ENCODE measurements at places on chromosomes 2 and 18. TPM values are rescaled to one million over a fixed set of nuclear protein-coding genes. Genes with fewer than 3 reads are reported as not detected.

The LDLRAD4 gene
- 17.0 TPM for polyA plus RNA-seq

- no peaks in the 10 kb centered on the region for H3K27me3 ChIP-seq
- no peak overlapping the region for H3K27ac ChIP-seq
- no peak for DNase-seq
- no peaks in the 10 kb centered on the region for H3K36me3 ChIP-seq
- no peak overlapping the region for H3K4me3 ChIP-seq
Measured at GRCh38 chr2:227849906-227850305, 21.5 kb upstream of the DAW1 start.

GRCh38 chr2:239706367-239706766 is 305.5 kb upstream of the HDAC4 start:
- H3K36me3 ChIP-seq = no peaks in the 10 kb centered on the region
- H3K4me3 ChIP-seq = no peak overlapping the region
- DNase-seq = no peak
- no peak overlapping the region for H3K27ac ChIP-seq
- no peaks in the 10 kb centered on the region for H3K27me3 ChIP-seq
- no peaks in the 10 kb centered on the region for H3K4me1 ChIP-seq

DNA sequence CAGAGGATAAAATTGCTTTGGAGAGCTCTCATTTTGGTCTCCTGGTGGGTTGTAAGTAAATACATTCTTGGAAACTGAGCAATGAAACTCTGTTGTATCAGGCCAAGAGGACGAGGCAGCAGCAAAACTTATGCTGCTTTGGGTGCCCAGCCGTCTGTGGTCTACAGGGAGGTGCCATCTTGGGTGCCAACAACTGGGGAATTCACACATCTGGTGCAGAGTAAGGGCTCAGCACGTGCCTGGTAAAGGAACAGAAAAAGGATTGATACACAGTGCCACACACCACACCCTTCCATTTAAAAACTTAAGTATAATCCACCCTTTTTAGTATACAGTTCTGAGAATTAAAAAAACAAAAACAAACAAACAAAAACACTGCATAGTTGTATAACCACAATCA is 221.9 kb downstream of the TSN start:
- DNase-seq = no peak
- no peak overlapping the region for H3K4me3 ChIP-seq
- no peaks in the 10 kb centered on the region for H3K27me3 ChIP-seq
- H3K36me3 ChIP-seq = no peaks in the 10 kb centered on the region
- H3K27ac ChIP-seq = no peak overlapping the region
- H3K4me1 ChIP-seq = no peaks in the 10 kb centered on the region

- no peak overlapping the region for H3K4me3 ChIP-seq
- DNase-seq = no peak
- H3K36me3 ChIP-seq = no peaks in the 10 kb centered on the region
- peaks cover 5% of the 10 kb centered on the region for H3K4me1 ChIP-seq
- no peaks in the 10 kb centered on the region for H3K27me3 ChIP-seq
Measured at GRCh38 chr2:48558456-48558855, 28.5 kb downstream of the STON1 start.

- H3K27me3 ChIP-seq = no peaks in the 10 kb centered on the region
- no peaks in the 10 kb centered on the region for H3K4me1 ChIP-seq
- no peak overlapping the region for H3K27ac ChIP-seq
- no peak for DNase-seq
- H3K36me3 ChIP-seq = no peaks in the 10 kb centered on the region
Measured at GRCh38 chr2:234364661-234365060, 132.2 kb downstream of the ARL4C start.

DNA sequence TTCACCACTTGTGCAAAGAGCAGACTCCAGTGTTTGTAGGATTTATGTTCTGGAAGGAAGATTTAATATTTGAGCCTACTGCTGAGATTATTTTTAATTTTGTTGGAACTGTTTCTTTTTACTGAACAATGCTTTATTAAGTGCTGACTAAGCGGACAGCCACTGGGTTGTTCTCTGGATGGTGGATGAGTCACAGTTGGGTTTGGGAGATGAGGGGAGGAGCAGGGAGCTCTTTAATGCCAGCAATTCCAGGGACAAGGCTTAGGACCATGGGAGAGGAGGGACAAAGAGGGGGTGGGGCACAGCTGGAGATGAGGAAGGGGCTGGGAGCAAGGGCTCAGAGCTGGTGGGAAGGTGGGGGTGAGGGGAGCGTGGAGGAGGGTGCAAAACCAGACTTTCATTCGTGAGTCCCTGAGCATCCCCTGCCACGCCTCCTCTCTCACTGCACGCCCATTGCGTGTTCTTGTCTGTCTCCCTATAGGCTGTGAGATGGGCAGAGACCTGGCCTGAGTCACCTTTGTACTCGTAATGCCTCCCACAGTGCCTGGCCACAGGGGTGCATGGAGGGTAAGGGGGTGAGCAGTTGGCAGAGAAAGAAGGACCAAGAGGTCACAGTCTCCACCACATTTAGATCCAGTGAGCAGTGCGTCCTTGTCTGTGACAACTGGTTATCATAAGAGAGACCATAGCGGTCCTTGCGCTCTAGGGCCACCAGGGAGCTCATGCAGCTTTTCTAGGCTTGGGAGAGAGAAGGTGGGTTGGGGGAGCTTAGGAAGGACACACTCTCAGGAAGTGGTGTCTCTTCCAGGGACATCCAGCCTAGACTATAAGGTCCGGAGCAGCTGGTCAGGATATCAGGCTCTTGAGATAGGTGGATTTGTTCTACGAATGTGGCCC is 18.4 kb downstream of the SLC4A3 start:
- peaks cover 2% of the 10 kb centered on the region for H3K27me3 ChIP-seq
- no peak overlapping the region for H3K4me3 ChIP-seq
- DNase-seq = no peak
- no peaks in the 10 kb centered on the region for H3K36me3 ChIP-seq
- H3K27ac ChIP-seq = no peak overlapping the region

GRCh38 chr2:233395687-233396086 is 41.4 kb downstream of the DGKD start:
- peaks cover 3% of the 10 kb centered on the region for H3K36me3 ChIP-seq
- no peaks in the 10 kb centered on the region for H3K27me3 ChIP-seq
- DNase-seq = no peak

DNA sequence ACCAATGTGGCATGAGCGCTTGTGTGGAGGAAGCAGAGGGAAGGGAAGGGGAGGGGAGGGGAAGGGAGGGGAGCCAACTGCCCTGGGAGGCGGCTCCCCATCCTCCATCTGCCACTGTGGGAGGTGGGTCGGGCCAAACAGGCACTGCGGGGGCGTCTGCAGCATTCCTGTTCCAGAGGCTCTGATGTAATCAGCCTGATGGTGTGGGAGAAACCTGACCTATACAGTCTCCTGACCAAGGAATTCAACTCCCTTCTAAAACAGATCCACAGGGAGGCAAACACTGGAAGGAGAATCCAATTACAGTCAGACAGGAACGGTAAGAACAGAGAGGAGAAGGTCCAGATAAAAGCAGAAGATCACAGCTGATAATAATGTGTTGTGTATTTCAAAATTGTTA is 88.8 kb downstream of the CD8B2 start:
- no peaks in the 10 kb centered on the region for H3K36me3 ChIP-seq
- no peaks in the 10 kb centered on the region for H3K4me1 ChIP-seq
- DNase-seq = no peak
- H3K27ac ChIP-seq = no peak overlapping the region
- H3K4me3 ChIP-seq = no peak overlapping the region

GRCh38 chr2:121907928-121908327 is 152.5 kb downstream of the TSN start:
- H3K4me1 ChIP-seq = no peaks in the 10 kb centered on the region
- H3K27ac ChIP-seq = no peak overlapping the region
- H3K36me3 ChIP-seq = no peaks in the 10 kb centered on the region

- H3K36me3 ChIP-seq = peaks cover 2% of the 10 kb centered on the region
- H3K27ac ChIP-seq = no peak overlapping the region
- H3K4me3 ChIP-seq = no peak overlapping the region
- H3K4me1 ChIP-seq = no peaks in the 10 kb centered on the region
- no peak for DNase-seq
- no peaks in the 10 kb centered on the region for H3K27me3 ChIP-seq
Measured at GRCh38 chr18:76420898-76421684, 74.0 kb downstream of the ZNF516 start.

Data from GM12878 (cell line).